Esophagus squamous epithelium (tissue), 5 donors: ENCODE measurements at places on chromosomes 13 and 19. TPM values are rescaled to one million over a fixed set of nuclear protein-coding genes. Genes with fewer than 3 reads are reported as not detected.

DNA sequence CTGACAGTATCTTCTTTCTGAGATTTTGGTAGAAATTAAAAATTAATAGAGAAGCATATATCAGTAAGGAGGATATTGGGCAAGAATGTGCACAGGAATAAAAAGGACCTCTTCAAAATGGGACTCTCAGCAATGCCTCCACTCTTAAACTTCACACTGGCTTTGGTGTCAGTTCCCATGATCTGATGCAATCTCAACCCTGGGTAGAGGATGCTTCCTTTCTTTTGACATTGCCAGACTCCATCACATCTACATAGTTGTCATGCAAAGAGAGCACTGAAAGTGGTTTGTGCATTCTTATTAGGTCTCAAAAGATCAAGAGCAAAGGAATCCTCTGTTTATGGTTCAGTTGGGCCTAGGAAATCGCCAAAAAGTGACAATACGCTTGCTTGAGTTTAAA is 26.3 kb downstream of the STARD13 start:
- DNase-seq = no peak
- peaks cover 39% of the 10 kb centered on the region for H3K4me1 ChIP-seq
- peak overlapping the region; percentile 83 for H3K27ac ChIP-seq
- no peak overlapping the region for H3K4me3 ChIP-seq
- H3K36me3 ChIP-seq = no peaks in the 10 kb centered on the region

- no peak overlapping the region for H3K27ac ChIP-seq
- no peaks in the 10 kb centered on the region for H3K27me3 ChIP-seq
- no peaks in the 10 kb centered on the region for H3K36me3 ChIP-seq
These were observed 98.4 kb downstream of the RAB20 start for GRCh38 chr13:110463156-110463555.

DNA sequence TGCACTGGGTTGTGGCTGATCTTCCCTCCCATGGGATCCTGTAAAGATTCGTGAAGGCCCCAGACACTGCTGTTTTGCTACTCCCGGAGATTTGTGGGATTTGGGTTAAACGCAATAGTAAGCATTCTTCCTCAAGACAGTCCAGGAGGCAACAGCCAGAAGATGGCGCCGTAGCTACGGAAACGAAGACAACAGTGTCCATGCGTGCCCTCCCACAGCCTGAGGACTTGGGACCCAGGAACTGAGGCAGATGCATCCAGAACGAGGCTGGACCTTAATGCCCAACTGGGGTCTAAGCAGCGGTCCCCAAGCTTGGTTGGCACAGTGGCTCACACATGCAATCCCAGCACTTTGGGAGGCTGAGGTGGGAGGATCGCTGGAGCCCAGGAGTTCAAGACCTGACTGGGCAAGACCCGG is 57.6 kb upstream of the ZNF507 start:
- no peak overlapping the region for H3K27ac ChIP-seq
- H3K27me3 ChIP-seq = no peaks in the 10 kb centered on the region
- H3K4me3 ChIP-seq = no peak overlapping the region
- H3K36me3 ChIP-seq = no peaks in the 10 kb centered on the region
- H3K4me1 ChIP-seq = no peaks in the 10 kb centered on the region
- DNase-seq = no peak

- H3K4me3 ChIP-seq = no peak overlapping the region
- H3K27me3 ChIP-seq = no peaks in the 10 kb centered on the region
- no peaks in the 10 kb centered on the region for H3K36me3 ChIP-seq
- H3K4me1 ChIP-seq = no peaks in the 10 kb centered on the region
These were observed 42.5 kb downstream of the STARD13 start for GRCh38 chr13:33242984-33243617.

GRCh38 chr13:39052944-39053343 is 14.7 kb downstream of the NHLRC3 start:
- no peak overlapping the region for H3K27ac ChIP-seq
- H3K27me3 ChIP-seq = no peaks in the 10 kb centered on the region

DNA sequence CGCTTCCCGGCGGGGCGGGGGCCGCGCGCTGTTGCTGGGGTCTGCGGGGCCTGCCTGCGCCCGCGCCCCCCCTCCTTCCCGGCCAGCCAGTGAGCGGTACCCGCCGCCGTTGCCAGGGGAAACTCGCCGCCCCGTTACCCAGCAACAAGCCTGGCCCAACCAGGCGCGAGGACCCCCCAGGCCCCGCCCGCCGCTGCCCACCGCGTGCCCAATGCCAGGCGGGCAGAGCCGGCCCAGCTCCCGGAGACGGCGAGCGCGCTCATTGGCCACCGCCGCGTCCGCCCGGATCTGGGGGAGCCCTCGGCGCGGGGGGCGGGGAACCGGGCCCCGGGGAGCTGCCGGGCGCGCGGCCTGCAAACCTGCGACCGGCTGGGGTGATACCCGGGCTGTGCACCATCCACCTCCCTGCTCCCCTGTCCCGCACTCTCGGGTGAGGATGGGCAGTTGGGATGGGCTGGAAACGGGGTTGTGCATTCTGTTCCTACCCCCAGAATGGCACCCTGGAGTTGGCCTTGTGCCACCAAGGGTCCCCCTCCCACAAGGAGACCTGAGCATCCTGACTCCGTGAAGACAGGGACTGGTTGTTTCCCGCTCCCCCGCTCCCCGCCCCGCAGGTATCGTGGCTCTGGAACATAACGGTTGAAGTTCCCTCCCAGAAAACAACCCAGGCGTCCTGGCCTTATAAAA is 8.8 kb upstream of the BBC3 start:
- H3K4me1 ChIP-seq = peaks cover 35% of the 10 kb centered on the region
- no peaks in the 10 kb centered on the region for H3K36me3 ChIP-seq

DNA sequence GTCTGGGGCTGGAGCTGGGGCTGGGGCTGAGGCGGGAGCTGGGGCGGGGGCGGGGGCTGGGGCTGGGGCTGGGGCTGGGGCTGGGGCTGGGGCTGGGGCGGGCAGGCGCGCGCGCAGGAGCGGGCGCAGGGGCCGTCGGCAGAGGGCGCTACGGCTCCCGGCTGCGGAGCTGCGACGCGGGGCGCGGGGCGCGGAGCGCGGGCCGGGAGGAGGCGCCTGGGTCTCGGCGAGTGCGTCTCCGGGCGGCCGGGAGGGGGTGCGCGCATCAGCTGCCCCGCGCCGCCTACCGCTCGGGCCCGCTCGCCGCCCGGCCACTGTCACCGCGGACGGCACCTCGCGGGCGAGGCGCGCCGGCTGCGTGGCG is 422 bp upstream of the MTUS2 start:
- H3K36me3 ChIP-seq = no peaks in the 10 kb centered on the region
- no peak overlapping the region for H3K27ac ChIP-seq
- no peak for DNase-seq
- peaks cover 8% of the 10 kb centered on the region for H3K4me1 ChIP-seq
- peaks cover 5% of the 10 kb centered on the region for H3K27me3 ChIP-seq

DNA sequence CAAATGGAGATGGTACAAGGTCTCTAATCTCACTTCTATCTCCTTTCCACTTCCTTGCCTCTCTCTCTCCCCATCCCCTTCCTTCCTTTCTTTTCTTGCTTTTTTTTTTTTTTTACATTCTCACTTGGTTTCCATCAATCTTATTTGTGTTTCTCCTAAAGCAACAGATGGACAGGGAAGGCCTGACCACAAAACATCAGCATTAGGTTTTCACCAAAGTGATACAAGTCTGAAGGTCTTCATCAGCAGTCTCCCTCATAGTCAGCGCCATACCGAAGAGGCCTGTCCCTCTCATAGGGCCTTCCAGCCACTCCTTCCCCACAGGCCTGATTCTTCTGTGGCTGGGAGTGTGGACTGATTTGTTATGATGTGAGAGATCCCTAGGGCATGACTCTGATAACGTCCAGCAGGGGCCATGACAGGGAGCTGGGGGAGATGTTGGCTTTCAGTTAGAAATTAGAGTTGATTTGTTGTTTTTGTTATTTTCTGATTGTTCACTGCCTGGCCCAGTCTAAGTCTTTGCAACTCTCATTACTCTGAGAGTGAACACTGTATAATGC is 158.7 kb downstream of the SLC7A1 start:
- no peaks in the 10 kb centered on the region for H3K36me3 ChIP-seq
- no peaks in the 10 kb centered on the region for H3K27me3 ChIP-seq
- no peak overlapping the region for H3K4me3 ChIP-seq
- H3K4me1 ChIP-seq = peaks cover 54% of the 10 kb centered on the region
- H3K27ac ChIP-seq = no peak overlapping the region

GRCh38 chr13:44437356-44438233 is 64.0 kb downstream of the SERP2 start:
- peaks cover 6% of the 10 kb centered on the region for H3K4me1 ChIP-seq
- peaks cover 5% of the 10 kb centered on the region for H3K36me3 ChIP-seq
- DNase-seq = no peak
- H3K27ac ChIP-seq = peak overlapping the region; percentile 97
- H3K4me3 ChIP-seq = peak overlapping the region; percentile 71

DNA sequence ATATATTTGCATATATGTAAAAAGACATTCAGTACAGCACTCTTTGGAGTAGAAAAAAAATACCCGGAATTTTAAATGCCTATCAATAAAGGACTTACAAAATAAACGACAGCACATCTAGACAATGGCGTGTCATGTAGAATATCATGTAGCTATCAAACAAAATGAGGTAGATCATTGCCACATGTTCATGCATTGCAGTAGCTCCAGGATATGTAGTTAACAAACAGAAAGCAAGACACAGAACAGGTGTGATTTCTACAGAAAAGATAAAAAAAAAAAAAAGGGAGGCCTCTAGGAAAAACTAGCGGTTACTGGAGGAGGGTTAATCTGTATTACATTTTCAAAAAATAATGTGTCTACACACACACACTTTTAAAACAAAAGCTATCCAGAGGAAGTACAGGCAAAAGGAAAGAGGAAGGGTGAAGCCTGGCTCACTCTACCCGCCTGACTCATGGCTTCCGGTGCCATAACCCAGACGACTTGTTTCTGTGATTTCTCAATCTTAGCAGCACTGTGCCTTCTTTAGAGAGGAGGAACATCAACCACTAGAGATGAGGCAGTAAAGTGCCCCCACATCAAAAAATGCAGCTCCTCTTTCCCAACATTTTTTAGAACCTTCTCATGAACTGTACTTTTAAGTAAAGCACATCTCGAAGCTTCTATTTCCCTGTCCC is 6.9 kb downstream of the KCTD12 start:
- H3K27me3 ChIP-seq = no peaks in the 10 kb centered on the region
- DNase-seq = peak; percentile 22
- H3K27ac ChIP-seq = peak overlapping the region; percentile 72
- peaks cover 13% of the 10 kb centered on the region for H3K4me1 ChIP-seq
- H3K36me3 ChIP-seq = no peaks in the 10 kb centered on the region

DNA sequence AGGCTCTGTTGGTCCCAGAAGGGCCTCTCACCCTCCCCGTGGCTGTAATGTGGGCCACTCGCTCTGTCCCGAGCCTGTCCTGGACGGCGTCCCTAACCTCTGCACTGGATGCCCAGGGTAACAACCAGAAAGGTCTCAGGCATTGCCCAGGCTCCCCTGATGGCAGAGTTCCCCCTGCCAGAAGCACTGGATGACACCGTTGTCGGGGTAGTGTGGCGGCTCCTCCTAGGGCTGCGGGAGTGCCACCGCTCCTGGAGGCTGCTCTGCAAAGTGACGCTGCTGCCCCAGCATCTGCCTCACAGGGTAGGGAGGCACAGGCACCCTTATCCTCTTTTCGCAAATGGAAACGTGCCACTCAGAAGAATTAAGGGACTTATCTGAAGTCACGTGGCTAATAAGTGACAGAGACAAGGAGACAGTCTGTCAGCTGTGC is 32.0 kb downstream of the MPHOSPH8 start:
- H3K27ac ChIP-seq = no peak overlapping the region
- H3K4me3 ChIP-seq = no peak overlapping the region
- no peaks in the 10 kb centered on the region for H3K27me3 ChIP-seq
- no peaks in the 10 kb centered on the region for H3K4me1 ChIP-seq
- no peak for DNase-seq

DNA sequence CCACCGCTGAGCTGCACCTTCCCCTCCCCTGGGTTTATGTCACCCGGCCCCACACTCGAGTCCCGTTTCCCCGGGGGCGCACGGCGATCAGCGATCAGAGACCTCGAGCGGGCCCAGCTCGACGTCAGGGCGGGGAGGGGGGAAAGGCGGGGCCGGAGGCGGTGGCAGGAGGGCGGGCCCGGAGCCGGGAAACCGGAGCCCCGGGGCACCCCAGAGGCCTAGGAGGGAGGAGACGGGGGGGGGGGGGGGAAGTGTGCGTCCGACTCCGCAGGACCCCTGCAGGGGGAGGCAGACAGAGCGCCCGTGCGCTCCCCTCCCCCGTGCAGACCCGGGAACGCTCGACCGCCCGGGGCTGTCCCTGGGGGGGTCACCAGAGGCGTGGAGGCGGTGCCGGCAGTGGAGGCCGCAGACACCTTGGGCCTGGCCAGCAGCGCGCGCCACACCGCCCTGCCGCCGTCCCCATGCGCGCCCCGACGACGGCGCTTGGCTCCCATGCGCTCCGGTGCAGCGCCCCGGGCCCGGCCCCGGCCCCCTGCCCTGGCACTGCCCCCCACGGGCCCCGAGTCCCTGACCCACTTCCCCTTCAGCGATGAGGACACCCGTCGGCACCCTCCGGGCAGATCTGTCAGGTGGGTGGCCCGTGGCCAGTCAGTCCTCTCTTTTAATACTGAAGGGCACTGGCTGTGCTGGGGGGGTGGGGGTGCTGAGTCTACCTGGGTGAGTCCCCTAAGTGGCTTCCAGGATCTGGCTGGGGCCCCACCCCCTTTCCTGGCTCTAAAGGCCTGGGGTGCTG is 11.8 kb downstream of the PDE4A start:
- H3K4me1 ChIP-seq = peaks cover 15% of the 10 kb centered on the region
- H3K4me3 ChIP-seq = peak overlapping the region; percentile 35
- no peak for DNase-seq

The RASL11A gene
- 34.1 TPM for total RNA-seq

The UPK1A gene
- 9.8 TPM for total RNA-seq

The WDR88 gene
- not detected for total RNA-seq

The MAST1 gene
- not detected for total RNA-seq

The CD209 gene
- total RNA-seq = not detected
